ENCODE measurements at places on chromosomes 11 and 22.

DNA sequence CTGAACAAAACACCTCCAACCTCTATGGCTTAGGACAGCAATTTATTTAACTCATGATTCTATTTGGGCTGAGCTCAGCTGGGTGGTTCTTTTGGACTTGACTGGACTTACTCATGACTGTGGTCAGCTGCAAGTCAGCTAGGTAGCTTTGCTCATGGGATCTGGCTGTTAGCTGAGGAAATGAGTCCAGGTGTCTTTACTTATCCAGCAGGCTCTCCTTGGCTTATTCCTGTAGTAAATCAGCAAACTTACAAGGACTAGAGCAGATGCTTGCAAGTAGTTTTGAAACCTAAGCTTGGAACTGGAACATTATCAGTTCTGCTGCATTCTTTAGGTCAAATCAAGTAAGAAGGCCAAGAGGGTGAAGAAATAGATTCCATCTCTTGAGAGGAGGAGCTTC is 8.0 kb upstream of the HIKESHI start:
- DNase-seq = no peak

DNA sequence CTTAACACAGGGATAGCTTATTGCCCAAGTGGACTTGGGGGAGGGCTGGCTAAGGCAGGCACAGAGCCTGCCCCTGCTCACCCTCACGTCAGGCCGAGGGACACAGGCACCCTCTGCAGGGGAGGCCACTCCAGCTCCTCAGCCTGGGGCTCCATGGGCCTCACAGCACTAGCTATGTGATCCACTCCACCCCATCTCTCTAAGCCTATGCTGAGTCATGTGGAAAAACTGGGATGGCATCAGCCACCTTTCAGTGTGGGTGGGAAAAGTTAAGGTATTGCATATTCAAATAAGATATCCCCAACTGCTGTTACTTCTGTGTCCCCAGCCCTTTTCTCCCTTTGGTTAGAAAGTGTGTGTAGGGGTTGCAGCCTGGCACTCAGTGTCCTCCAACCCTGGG is 22.3 kb downstream of the RANGAP1 start:
- no peak for DNase-seq

DNA sequence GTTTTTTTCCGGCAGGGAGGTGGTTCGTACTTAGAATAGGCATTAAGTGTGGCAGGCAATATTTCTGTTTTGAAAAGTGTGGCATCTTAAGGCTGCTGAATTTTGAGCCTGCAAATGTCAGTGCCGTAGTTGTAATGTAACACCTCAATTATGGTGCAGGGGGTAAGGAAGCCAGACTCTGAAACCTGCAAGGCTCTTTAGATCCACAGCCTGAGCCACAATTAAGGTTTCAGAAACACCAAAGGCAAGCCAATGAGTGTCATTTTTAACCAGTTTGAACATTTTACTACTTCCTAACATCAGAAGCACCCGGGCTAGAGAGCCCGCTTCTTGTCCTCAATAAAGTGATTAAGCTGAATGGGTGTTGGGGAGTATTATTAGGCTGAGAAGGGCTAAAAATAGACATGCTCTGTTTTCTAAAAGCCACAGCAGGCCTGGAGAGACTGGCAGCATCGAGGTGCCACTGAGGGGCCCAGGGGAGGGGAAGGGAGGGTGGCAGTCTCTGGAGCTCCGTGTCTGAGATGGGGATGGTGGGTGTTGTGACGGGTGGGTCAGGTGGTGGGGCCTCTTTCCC is 113.4 kb downstream of the ZBTB16 start:
- no peak for DNase-seq

DNA sequence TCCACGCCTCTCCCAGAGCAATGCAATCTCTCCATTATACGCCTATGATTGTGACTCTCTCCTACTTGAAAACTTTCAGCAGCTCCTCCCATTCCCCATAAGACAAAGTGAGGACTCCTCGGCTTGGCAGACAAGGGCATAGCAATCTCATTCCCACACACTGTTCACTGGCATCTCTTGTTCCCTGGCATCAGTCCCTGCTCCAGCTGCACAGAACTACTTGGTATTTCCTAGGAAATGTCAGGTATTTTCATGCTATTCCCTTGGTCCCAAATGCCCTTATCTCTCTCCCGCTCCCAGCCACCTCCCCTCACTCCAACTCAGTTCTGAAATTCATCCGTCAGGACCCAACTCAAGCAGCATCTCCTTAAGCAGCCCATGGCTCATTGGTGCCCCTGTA is 28.4 kb downstream of the TMPRSS5 start:
- DNase-seq = no peak

DNA sequence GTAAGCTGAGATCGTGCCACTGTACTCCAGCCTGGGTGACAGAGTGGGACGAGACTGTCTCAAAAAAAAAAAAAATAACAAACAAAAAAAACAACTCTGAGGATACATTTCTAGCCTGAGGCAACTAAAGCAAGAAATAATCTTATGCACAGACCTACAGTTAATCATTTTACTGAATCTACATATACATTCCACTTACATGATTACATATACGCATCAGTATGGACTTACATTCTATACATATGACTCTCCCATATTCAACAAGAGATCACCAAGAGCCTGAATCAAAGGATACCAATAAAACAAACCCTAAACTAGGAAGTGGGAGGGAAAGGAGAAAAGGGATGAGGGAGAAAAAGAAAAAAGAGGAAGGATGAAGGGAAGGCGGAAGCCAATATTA is 1.1 kb downstream of the ALG8 start:
- DNase-seq = no peak

GRCh38 chr11:34149274-34149673 is 43.8 kb downstream of the NAT10 start:
- no peak for DNase-seq

DNA sequence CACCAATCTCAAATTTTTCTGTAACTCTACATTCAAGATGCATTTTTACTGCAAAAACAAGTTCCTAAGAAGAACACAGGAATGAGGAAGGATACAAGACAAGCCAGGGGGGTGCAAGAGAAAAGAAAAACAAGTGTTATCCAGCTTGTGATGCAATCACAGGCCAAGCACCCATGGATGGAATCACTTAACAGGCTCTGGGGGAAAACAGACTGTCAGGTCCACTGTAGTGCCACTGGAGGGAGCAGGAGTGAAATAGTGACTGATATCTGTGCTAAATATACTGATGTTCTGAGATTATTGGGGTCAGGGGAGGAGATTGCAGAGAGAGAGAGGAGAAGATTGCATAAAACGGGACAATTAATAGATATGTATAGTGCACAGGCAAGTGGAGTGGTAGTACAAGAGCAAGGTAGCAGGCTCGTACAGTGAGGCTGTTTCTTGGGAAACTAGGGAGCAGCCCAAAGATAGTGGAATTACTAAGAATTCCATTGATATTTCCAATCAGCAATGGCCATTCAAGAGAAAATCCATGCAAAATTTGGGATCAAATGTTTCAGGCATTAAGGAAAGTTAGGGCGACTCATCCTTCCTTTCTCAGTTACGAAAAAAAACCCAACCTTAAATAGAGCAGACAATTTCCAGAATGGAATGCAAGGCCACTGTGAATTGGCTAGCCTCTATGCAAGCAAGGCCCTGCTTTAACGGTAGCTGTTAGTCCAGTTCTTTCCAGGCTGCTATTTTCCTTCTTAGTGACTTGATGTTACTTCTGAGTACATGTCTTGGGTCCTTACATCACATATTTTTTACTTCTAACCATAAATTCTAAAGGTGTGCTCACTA is 52.2 kb upstream of the CEP126 start:
- DNase-seq = no peak

GRCh38 chr22:30889996-30890480 is 78.5 kb downstream of the MORC2 start:
- DNase-seq = no peak

- no peak for DNase-seq
These were observed 3.7 kb upstream of the MIEF1 start for GRCh38 chr22:39498368-39498767.

GRCh38 chr11:9493492-9493891 is 32.7 kb downstream of the ZNF143 start:
- no peak for DNase-seq

GRCh38 chr22:21990445-21991303 is 8.1 kb upstream of the TOP3B start:
- no peak for DNase-seq

DNA sequence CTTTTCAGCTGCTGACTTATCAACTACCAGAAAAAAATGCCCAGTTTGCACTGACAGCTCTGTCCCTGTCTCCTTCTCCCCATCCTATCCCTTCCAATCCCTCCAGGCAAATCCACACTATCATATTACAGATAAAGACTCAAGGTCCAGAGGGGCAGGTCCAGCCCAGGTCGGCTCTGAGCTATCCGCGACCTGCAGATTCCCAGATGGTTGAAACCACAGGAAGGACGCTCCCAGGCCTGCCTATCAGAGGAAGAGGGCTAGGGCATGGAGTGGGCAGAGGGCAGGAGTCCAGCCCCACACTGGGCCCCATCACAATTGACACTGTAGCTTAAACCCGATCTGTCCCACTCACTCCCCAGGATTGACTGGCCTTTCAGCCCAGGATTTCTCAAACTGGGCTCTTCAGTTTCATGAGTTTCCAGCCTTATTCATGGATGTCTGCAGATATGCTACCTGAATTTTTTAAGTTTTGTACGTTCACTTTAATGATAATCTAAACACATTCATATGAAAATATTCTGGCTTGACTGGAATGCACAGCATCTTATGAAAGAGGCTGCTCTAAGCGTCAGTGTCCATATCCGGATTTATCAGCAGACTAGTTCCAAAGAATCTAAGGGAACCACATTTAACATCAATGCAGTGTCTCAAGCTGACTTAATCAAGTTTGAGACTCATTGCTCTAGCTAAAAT is 16.4 kb upstream of the FCHSD2 start:
- DNase-seq = no peak

DNA sequence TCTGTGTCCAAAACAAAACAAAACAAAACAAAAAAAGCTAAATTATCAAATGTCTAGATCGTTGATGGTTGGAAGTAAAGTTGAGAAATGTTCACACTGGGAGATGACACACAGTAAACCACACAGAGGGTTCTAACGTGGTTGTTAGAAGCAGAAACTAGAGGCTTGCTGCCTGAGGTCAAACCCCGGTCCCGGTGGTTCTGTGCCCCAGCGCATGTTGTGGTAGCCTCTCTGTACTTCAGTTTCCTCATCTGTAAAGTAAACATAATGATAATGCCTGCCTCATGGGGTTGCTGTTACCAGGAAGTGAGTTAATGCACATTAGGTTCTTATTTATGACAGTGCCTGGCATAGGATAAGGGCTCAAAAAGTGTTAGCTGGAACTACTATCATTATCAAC is 33.4 kb downstream of the PPARA start:
- no peak for DNase-seq

- no peak for DNase-seq
These were observed 312.0 kb upstream of the NARS2 start for GRCh38 chr11:78886616-78887015.

- no peak for DNase-seq
These were observed 9.7 kb downstream of the DGKZ start for GRCh38 chr11:46356924-46357482.

DNA sequence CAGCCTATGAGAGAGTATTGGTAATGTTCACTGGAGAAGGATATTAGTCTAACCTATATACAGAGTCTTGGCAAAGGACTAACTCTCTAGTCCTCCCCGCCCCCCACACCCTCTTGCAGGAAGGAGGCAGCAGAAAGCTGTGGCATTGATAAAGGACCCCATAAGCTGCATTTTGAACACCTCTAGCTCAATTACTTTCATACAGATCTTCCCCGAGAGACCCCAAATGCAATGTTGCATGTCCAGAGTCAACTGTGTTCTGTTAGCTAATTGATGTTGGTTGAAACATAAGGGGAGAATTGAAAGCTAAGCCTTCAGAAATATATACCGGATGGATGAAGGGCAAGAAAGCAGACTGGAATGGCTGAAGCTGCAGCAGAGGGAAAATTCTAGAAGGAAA is 2.8 kb downstream of the MAP6 start:
- no peak for DNase-seq

DNA sequence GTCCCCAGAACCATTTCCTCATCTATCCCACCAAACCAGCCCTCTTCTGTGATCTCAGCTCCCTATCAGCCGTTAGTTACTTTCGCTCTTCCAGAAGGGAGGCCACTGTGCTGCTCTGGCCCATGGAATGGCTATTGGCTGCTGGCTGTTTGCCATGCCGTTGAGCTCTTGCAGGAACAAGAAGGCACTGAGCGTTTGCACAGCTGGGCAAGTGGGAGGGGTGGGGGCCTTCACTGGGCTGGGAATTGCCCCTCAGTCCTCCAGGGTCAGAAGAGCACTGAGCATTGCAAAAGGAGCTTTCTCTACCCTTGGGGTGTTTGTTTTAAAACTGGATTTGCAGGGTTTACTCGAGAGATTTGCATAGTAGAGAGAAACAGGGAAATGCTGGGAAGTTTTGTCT is 129.0 kb upstream of the PARVA start:
- no peak for DNase-seq

- DNase-seq = no peak
These were observed 226.7 kb upstream of the NARS2 start for GRCh38 chr11:78801161-78801884.

GRCh38 chr11:20026629-20027555 is 133.4 kb downstream of the DBX1 start:
- DNase-seq = no peak

- no peak for DNase-seq
These were observed 253.0 kb upstream of the CCDC179 start for GRCh38 chr11:23112987-23113886.

Data from cortex of kidney (tissue), 1 donor.